ENCODE measurements at places on chromosomes 7 and 10.

DNA sequence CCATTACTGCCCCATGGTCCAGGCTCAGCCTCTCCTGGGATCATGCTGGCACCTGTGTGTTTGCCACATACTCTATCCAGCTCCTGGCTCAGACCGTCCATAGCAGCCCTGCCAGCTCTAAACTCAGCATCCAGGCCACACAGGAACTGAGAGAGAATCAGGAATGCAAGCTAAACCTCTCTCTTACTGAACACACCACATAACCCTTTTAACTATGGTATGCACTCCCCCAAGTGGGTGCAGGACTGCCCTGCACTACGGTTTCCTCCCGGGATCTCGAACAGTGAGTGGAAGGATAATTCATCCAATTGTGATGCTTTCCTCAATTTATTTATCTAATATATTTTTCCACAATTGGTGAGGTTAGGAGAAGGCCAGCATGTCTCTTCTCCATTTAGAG, 17.1 kb upstream of the ZNF800 start:
- DNase-seq = no peak

DNA sequence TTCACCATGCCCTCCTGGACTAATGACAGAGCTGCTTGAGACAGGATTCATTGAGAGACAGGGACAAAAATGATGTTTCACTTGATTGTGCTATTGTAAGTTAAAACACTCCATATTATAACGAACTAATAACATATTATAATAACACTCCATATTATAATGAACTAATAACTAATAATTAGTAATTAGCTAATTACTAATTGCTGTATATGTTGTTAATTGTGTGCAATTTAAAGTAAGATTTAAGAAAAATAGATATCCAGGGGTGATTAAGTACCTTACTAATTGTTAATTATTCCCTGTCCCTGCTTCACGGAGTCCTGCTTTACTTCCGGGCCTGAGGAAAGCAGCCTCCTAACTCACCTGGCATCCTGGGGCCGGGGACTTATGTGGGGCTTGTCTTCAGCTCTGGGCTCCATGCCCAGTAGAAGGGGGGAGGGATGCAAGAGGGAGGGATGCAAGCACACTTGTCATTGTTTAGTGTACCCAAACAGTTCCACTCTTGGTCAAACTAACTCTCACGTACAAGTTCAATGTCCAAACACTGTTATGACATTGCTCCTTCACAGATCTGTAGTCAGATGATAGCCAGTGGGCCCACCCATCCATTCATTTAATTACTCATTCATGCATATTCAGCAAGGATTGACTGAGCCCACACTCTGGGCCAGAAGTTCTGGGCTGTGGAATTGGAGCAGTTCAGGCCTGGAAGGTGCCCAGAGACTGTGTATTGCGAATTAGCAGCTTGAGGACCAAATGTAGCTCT, 53.8 kb downstream of the COL13A1 start:
- DNase-seq = no peak

DNA sequence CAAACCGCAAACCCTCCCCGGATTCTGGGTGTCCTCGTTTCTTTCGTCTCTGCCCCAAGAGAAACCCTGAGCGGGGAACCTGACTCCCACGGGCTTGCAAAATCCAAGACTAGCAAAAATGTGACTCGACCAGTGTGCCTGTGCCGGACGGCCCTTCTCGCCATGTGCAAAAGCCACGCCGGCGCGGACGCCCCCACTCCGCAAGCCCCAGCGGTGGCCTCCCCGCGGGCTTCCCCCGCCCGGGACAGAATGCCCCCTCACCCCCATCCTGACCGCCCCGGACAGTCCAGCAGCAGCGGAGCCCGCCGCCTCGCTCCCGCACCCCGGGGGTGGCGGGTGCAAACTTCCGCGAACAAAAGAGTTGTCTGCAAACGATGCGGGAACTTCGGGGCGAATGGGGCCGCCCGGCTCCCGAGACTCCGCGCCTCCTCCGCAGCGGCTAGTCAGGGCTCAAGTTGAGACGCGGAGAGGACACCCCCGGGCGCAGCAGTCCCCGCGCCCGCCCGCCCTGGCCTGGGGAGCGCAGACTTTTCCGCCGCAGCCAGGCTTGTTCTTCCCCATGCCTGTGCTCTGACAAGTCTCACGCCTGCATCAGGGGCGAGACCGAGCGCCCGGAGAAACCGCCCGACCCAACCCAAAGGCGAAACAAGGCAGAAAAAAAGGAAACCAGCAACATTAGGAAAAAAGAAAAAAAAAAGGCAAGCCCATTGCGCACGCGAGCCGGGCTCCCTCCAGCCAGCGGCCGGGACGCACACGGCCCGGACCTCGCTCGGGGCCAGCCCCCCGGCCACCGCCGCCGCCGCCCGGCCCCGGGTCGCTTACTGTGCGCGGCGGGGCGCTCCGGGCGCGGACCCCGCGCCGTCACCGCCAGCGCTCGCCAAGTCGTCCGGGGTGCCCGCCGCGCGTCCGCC, 732 bp downstream of the FAM53B start:
- DNase-seq = no peak

DNA sequence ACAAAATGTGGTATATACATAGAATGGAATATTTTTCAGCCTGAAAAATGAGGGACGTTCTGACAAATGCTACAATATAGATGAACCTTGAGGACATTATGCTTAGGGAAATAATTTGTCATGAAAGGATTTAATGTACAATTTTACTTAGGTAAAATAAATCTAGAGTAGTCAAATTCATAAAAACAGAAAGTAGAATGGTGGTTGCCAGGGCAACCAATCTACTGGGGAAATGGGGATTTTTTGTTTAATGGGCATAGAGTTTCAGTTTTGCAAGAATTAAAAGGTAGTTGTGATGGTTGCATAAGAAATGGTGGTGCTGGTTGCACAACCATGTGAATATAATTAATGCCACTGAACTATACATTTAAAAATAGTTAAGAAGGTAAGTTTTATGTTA, 296.0 kb upstream of the SP4 start:
- DNase-seq = no peak

- DNase-seq = no peak
These were observed 398.6 kb downstream of the GPAM start for GRCh38 chr10:111784946-111785465.

GRCh38 chr10:127228195-127228787, 31.9 kb upstream of the INSYN2A start:
- DNase-seq = no peak

- DNase-seq = no peak
These were observed 566.4 kb downstream of the GFRA1 start for GRCh38 chr10:115706488-115707076.

- no peak for DNase-seq
These were observed 44.6 kb upstream of the NAMPT start for GRCh38 chr7:106329408-106329807.

GRCh38 chr10:58796824-58797223, 284.2 kb downstream of the BICC1 start:
- no peak for DNase-seq

- DNase-seq = no peak
These were observed 20.2 kb upstream of the PDGFA start for GRCh38 chr7:539731-540411.

All from stimulated activated CD4-positive, alpha-beta T cell treated with anti-CD3 and anti-CD28 coated beads, TNF-alpha, amount 100 ng/mL, for 24 hours (primary cell).